ENCODE measurements at places on chromosomes 13 and 19.

DNA sequence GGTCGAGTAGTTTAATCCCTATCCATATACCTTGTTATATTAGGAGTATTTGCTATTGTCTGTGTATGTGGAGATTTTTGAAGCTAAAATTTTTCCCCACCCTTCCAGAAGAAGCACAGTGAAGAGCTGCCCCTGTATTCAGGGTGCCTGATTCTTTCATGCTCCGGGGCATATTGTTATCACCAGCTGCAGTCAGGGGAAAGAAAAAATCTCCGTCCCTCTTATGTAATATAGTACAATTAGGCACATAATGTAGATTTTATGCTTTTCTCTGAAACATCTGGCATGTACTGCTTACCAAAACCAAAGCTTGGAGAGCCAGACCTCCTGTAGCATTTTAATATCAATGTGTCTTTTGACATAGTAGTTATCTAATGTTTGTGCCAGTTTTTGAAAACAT is 214.9 kb upstream of the EDNRB start:
- no peak for DNase-seq

- no peak for DNase-seq
These were observed 10.4 kb downstream of the FCER2 start for GRCh38 chr19:7691497-7691896.

GRCh38 chr13:28723806-28724205 is 5.0 kb upstream of the SLC46A3 start:
- DNase-seq: no peak

DNA sequence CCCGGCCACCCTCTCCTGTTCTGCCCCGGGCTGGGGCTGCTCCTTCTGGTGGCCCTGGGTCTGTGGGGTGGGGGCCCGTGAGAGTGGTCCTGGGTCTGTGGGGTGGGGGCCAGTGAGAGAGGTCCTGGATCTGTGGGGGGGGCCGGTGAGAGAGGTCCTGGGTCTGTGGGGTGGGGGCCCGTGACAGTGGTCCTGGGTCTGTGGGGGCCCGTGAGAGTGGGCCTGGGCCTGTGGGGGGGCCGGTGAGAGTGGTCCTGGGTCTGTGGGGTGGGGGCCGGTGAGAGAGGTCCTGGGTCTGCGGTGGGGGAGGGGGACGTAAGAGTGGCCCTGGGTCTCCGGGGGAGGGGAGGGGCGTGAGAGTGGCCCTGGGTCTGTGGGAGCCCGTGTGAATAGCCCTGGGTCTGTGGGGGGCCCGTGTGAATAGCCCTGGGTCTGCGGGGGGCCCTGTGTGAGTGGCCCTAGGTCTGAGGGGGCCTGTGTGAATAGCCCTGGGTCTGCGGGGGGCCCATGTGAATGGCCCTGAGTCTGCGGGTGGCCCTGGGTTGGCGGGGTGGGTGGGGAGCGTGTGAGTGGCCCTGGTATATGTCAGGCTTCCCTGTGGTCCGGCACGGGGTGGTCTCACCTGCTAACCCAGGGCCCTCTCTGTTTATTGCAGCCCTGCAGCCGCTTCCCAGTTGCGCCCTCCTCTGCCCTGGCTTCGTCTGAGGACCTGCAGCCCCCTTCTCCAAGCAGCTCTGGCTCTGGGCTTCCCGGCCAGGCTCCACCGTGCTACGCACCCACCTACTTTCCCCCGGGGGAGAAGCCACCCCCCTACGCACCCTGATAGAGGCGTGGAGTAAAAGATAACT is 52.3 kb downstream of the TMEM255B start:
- DNase-seq: no peak

DNA sequence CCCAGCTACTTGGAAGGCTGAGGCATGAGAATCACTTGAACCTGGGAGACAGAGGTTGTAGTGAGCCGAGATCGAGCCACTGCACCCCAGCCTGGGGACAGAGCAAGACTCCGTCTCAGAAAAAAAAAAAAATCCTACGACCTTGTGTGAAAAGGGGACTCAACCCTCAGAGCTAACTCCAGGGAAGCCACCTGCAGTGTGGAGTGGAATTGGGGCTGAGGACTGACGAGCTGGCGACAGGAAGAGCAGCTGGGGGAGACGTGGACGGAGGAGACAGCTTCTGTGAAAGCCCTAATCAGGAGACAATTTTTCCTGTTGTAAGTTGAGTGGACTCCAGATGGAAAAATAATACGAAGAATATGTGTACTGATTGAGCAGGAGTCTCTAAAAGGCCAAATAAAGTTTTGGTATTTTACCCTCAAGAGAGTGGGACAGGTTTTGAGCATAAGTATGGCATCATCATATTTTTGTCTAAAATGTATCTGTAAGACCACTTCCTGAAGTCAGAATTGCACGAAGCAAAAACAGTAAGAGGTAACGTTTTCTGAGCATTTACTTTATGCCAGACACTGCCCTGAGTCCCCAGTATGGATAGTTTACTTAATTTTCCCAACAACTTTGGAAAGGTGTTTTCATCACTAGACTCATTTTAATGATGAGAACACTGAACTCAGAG is 12.0 kb upstream of the LAIR1 start:
- DNase-seq: no peak

GRCh38 chr13:45242070-45242469 is 41.2 kb upstream of the KCTD4 start:
- no peak for DNase-seq

DNA sequence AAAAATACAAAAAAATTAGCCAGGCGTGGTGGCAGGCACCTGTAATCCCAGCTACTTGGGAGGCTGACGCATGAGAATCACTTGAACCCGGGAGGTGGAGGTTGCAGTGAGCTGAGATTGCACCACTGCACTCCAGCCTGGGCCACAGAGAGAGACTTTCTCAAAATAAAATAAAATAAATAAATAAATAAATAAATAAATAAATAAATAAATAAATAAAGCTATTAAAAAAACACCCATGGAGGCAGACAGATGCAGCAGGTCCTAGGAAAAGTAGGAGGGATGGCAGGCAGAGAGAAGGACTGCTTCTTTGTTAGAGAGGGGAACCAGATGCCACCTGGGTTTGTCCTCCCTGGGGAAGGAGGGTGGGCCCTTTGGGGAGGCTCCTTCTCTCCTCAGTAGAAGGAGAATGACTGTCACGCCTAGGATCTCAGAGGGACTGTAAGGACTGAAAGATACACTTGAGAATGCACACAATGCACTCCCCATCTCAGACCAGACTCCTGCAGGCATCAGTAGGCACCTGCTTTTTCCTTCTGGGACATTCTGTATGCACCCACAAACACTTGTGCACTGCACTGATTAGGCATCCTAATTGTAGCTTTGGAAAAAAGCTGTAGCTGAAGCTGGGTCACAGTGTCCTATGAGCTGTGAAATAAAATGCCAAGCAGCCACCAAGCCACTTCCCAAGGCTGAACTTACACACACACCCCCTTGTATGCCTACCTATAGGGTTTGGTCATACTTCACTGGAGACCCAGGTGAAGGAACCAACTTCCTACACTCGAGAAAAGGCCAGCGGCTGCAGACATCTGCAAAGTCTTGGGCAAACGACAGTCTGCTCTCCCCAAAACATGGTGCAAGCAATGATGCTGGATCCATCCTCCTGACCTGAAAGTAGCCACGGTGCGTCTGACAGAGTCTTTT is 18.9 kb upstream of the SLC35E1 start:
- DNase-seq: no peak

GRCh38 chr13:55038230-55038629 is 2009.6 kb downstream of the OLFM4 start:
- DNase-seq: no peak

- no peak for DNase-seq
These were observed 60.4 kb upstream of the OBI1 start for GRCh38 chr13:78719367-78719766.

DNA sequence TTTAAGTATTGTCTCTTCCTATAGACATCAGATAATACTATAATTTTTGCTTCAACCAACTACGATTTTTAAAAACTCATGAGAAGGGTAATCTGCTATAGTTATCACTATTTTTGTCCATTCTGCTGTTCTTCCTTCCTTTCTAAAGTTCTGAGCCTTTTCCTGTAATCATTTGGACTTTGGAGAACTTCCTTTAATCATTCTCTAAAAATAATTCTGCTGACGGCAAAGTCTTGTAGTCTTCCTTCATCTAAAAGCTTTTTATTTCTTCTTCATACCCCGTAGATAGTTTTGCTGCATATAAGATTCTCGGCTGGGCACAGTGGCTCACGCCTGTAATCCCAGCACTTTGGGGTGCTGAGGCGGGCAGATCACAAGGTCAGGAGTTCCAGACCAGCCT is 5.1 kb upstream of the FCGBP start:
- DNase-seq: no peak

DNA sequence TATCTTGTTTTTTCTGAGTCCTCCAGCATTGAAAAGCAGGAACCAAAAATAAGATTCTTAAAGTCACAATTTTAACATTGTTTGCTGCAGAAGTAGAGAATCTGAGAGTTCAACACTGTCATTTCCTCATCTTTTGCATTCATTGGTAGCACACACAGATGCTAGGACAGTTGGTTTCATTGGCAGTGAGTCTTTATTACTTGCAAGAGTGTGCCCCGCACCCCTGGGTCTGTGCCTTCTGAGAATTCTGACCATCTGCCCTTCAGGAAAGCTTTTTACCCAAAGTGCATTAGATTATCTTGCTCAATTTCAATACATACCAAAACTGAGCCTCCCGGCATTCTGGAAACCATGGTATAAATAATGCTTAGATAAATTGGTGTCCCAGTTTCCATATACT is 247.7 kb upstream of the SLITRK1 start:
- no peak for DNase-seq

- no peak for DNase-seq
These were observed 10.2 kb downstream of the PLPPR3 start for GRCh38 chr19:811506-812048.

GRCh38 chr19:51367255-51367564 is 1.0 kb upstream of the ETFB start:
- DNase-seq: no peak

DNA sequence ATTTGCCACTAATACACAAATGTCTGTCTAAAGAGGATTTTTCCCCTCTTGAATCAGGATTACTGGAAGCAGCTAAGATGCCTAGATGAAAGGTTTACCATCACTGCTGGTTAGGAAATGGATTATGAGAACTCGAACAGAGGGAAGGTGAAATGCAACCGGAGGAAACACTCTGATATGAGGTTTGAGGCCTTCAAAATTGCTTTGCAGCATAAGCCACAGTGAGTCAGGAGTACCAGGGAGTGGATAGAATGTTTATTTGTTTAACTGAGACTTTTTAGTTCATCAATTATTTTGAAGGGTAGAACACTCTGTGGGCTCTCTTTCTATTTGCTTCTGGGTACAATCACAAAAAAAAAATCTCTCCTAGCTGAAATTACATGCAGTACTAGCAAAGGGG is 18.1 kb downstream of the CDADC1 start:
- no peak for DNase-seq
